Stimulated activated CD8-positive, alpha-beta memory T cell treated with anti-CD3 and anti-CD28 coated beads, Interleukin-2, amount 100 ng/mL, for 1 hour (primary cell): ENCODE measurements at places on chromosomes 5 and 9.

DNA sequence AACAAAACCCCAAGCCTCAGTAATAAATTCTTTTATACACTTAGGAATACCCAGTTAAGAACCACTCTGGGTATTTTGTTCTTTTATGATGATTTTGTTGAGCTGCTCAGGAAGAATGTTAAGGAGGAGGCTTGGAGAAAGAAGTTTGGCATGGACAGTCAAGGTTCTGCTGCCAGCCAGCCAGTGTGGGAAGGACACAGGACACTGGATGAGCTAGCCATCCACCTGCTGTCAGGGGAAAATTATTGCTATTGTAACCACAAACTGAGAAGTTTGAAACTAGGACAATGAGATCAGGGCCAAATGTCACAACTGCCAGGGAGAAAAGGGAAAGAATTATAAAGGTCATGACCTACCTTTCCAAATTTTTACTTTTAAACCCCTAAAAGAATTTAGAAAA is 25.9 kb upstream of the ADAMTSL1 start:
- DNase-seq: no peak

- DNase-seq: no peak
These were observed 49.9 kb downstream of the USP20 start for GRCh38 chr9:129885018-129885669.

- no peak for DNase-seq
These were observed 164.5 kb upstream of the PHYKPL start for GRCh38 chr5:178396796-178397720.

DNA sequence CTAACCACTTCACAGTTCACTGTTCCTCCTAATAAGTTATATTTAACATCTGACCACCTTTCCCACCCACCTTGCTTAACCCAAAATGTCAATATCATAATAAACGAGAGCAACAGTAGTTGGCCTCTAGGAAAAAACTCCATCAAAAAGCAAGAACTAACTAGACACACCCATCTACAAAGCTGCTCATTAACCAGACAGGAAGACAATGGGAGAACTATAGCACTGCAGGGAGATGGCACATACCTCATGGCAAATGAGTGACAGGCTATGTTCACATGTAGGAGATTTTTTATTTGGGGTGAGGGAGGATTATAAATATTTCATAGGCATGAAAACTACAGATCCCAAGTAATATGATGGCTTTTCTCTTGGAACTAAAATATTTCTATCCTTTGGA is 23.6 kb upstream of the CDK5RAP2 start:
- DNase-seq: no peak

GRCh38 chr9:114300153-114300845 is 22.6 kb upstream of the ORM1 start:
- no peak for DNase-seq

GRCh38 chr9:21473236-21473635 is 8.9 kb downstream of the IFNE start:
- no peak for DNase-seq

DNA sequence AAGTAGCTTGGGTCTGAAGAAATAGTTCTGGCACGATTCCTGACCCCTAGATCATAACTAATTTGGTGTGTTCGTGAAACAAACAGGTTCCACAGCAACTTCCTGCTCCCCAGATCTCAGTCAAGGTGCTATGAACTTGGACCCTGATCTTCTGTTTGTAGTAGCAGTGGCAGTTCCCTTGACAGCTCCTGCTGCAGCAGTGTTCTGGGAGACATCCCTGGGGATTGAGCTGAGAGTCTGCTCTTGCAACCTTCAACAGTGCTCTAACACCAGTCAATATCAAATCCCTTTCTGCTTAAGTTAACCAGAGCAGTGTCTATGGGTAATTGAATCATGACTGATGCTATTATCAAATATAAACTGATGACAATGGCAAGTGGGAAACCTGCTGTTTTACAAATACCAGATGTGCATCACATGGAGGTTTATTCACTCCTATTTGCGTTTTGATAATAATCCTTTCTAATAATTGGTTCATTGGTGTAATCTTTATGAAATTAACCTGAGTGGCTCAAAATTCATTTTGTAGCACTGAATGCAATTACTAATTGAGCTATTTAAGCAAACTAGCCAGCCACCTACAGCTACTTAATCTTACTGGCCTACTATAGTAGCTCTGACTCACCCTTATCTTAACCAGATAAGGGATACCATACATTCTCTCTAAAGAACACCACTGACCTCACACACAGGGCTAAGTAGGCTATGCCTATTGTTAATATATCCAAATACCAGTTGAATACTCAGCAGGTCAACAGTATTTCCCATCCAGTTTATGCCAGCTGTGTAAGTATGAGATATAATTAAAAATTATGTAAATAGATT is 21.9 kb downstream of the KDM4C start:
- no peak for DNase-seq

- DNase-seq: no peak
These were observed 34.2 kb downstream of the SUSD1 start for GRCh38 chr9:112140936-112141335.
